Naive thymus-derived CD8-positive, alpha-beta T cell (primary cell): ENCODE measurements at places on chromosomes 5 and 9.

GRCh38 chr5:551406-551805 lies 27.2 kb upstream of the SLC9A3 start:
- DNase-seq: no peak

DNA sequence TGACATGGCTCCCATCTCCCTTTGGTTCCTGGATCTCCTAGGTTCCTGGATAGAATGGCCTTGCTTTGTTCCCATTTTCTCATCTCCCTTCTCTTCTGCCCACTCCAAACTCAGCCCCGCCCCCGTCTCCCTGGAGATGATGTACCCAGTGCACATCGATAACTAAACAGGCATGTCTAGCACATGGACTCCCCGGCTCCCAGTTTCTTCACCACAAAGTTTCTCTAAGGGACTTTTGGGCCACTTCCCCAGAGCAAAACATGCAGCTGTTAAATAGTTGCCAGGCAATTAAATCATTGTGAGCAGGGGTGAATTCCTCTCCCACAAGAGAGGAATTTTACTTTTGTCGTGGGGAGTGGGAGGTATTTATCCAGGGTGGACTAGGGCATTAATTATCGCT lies 259.0 kb downstream of the GADD45G start:
- no peak for DNase-seq

GRCh38 chr5:176632745-176633144 lies 2.3 kb downstream of the EIF4E1B start:
- DNase-seq: no peak

DNA sequence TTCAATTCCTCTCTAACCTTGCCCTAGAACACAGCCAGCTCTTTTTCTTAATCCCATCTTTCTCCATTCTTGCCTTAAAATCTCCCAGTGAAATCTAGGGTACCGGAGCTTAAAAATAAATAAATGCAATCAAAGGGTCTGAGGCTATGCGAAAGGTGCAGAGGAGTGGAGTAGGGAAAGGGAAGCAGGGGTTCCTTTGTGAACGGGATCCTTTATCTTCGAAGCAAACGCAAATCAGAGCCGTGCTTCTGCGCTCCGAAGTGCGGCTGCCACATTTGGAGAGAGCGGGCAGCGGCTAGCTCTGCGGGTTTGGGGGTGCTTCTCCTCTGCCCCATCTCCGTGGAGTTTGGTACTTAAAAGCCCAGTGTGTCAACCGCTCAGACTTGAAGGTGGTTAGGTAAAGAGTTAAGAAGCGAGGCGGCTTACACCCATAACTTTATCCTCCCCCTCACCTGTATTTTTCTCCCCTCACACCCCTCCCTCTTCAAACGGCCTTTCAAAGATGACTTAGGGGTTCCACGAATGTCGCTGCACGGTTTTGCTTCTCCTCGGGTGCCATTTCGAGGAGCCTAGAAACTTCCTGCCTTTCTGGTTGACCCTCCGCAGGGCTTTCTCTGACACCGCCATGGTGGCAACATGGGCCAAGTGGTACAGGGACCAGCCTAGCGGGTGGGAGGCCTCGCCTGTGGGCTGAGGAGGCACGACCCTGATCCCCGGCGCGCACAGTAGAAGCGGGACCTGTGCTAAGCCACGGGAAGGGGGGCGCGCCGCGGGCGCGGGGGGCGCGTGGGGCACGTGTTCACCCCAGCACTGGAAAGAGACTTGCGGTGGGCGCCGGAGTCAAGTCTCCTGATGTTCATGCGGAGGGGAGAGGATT lies 31.7 kb upstream of the NFIB start:
- DNase-seq: no peak

DNA sequence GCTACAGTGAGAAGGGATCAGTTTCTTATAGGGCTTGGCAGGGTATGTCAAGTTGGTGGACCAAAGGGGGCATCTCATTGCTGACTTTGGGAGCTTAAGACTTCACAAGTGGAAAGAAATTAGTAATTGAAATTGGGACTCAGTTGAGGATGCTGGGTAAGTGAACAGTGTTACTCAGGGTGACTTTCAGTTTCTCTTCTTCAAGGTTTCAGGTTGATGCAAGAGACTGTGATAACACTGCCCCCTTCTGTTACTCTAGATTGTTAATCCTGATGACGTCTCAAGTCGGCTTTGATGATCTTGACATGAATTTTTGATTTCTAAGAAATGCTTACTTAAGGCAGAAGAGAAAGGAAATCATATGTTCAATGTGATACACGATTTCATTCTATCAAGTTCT lies 21.3 kb downstream of the KCTD16 start:
- DNase-seq: peak; percentile 21

- DNase-seq: no peak
These were observed 93.0 kb downstream of the MAMDC2 start for GRCh38 chr9:70136632-70137031.

- DNase-seq: no peak
These were observed 222.4 kb upstream of the TBC1D2 start for GRCh38 chr9:98477884-98478283.

GRCh38 chr5:38408446-38409198 lies 147.8 kb downstream of the LIFR start:
- DNase-seq: no peak

DNA sequence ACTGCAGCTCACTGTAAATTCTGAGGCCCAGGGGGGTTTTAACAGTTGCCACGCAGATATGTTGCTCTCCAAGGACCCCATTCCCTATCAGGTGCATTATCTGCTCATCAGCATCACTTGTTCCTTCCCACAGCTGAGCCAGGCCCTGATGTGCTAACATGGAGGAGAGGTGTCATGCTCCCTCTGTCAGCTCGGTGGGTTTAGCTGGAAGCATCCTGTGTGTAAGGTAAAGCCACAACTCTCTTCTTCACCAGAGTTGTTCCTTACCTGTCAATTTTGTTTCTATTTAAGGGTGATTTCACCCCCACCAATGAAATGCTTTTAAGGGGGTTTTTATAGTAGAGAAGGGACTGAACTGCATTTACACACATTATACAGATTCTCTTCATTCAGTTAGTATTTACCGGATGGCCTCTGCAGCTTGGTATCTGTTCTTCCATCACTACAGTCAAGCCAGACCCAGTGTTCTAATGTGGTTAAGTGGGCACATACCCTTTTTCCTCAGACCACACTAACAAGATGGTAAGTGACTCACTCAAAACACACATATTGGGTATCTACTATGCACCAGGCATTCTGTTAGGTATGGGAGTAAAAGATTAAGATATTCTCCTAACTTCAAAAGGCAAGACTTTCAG lies 205.4 kb downstream of the DCP2 start:
- no peak for DNase-seq

DNA sequence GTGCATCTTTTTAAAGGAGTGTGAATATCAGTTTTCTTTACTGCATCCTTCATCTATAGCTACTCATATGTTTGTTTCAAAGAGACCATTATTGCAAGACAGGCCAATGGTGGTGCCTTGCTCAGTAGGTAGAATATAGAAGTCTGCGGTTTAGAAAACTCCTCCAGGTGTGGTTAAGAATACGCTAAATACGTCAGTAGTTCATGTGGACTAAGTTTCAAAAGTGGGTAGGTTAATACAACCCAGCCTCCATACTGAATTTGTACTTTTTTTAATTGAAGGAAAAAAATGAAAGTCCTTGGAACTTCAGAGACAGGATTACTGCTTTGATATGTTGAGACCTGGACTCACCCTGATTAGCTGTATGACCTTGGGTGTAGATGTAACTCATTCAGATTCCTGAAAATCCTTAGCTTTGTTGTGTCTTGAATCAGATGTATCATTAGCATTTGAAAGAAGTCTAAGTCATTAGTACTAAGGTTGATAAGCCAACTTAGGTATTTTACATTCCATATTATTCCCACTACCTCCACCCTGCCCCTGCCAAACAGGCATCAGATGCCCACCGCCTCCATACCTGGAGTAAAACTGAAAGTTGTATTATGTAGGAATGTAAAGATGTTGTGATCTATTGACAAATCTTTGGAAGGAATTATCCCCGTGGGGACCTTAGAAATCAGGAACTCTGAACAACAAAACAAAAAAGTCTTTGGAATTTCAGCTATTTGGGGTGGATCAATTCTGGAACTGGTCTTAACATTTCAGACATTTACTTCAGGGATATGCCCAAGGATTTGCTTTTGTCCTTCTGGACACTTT lies 6.1 kb downstream of the BASP1 start:
- no peak for DNase-seq

GRCh38 chr9:90420211-90420610 lies 222.4 kb downstream of the DIRAS2 start:
- no peak for DNase-seq

GRCh38 chr5:1769752-1770442 lies 29.7 kb downstream of the MRPL36 start:
- DNase-seq: no peak

DNA sequence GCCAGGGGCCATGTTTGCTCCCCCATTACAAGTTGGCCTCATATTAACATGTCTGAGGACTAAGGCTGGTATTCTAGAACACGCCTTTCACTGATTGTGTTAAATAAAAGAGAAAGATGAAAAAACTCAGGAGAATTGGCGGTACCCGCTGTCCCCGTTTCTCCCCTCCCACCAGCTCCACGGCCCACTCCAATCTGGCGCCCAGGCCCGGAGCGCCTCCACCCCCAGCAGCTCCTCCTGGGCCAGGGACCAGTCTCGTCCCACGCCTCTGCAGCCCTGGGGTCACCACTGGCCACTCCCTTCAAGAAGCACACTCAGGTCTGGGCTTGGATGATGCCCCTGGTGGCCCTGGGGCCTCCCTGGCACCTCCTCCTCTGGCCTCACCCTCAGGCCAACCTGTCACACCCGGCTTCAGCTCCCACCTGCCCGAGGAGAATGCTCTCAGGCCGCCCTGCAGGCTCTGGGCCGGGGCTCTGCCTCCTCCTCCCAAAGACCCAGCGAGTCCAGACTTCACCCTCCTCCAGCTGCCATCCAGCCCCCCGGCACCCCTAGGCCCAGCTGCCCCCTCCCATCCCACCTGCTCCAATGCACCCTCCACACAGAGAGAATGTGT lies 133.0 kb upstream of the PPP1R26 start:
- DNase-seq: no peak

DNA sequence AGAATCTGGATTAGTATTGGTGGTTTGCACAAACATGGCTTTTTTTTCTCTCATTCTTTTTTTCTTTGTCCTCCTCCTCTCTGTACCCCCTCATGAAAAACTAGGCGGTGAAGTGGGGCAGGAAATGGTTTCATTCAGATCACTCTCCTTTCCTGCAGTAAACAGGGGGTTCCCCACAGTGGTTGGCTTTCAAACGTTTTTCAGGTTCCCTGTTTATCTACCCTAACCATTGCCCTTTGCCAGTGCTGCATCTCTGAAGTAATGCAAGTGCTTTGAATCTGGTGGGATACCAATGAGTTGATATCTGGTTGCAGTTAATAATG lies 29.8 kb downstream of the NR4A3 start:
- DNase-seq: no peak
